ENCODE measurements at places on chromosomes 5 and 9.

DNA sequence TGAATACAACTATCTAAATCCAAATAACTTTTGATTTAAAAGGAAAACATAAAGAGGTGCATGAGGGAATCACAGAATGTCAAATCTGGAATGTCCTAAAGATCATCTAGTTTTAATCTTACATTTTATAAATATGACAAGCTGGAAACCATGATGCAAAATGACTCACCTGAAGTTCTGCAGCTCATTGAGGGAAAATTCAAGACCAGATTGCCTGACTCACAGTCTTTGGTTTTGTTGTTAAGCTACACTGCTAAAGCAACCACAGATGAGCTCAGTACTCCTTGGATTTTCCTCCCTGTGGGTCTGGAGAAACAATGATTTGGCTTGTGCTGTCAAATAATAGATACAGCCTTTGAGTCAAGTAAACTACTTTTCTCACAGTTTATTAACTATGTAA is 19.1 kb upstream of the EDIL3 start:
- no peak for DNase-seq

- no peak for DNase-seq
Measured at GRCh38 chr5:89342106-89342876, 459.3 kb upstream of the MEF2C start.

GRCh38 chr5:156927545-156927944 is 35.5 kb downstream of the TIMD4 start:
- no peak for DNase-seq

GRCh38 chr5:2740051-2740875 is 11.2 kb downstream of the IRX2 start:
- DNase-seq = no peak

- DNase-seq = no peak
Measured at GRCh38 chr5:57111993-57112392, 61.9 kb upstream of the GPBP1 start.

- DNase-seq = no peak
Measured at GRCh38 chr9:91082731-91083130, 279.0 kb downstream of the AUH start.

- DNase-seq = no peak
Measured at GRCh38 chr9:6640268-6641051, 5.1 kb downstream of the GLDC start.

DNA sequence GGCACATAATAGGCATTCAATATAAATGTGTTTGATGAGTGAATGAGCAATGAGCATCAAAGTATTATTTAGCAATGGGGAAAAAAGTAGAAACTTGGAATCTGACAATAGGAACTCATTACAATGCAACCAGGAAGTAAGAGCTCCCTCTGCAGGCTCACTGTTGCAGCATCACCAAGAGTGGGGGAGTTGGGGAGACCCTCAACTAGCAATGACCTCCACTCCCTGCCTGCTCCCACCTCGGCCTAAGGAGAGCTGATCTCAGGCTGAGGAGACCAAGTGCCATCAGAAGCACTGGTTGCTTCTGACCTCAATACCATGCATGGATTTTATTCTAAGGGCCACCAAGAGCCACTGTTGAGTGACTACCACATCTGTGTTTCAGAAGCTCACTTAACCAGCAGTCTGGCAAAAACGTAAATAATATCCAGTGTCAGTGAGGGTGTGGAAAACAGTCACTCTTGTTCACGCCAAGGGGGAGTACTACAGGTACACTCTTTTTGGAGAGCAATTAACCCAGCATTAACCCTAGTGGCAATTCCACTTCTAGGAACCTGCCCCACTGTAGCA is 8.0 kb downstream of the VDAC1 start:
- peak; percentile 63 for DNase-seq

DNA sequence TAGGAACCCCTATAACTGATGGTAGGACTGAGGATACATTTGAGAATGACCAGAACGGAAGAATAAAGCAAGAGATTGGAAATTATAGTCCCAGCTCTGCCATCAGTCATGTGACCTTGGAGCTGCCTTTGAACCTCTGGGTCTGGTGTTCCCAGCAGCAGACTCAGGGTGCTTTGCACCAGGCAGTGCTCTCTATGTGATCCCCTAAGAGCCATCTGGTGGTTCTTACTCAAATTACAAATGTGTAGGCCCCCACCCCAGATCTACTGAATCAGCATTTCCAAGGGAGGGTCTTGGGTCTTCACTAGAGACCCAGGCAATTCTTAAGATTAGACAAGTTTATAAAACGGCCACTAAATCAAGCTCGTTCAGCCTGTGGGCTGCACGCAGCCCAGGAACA is 40.2 kb upstream of the PRDM12 start:
- DNase-seq = no peak

DNA sequence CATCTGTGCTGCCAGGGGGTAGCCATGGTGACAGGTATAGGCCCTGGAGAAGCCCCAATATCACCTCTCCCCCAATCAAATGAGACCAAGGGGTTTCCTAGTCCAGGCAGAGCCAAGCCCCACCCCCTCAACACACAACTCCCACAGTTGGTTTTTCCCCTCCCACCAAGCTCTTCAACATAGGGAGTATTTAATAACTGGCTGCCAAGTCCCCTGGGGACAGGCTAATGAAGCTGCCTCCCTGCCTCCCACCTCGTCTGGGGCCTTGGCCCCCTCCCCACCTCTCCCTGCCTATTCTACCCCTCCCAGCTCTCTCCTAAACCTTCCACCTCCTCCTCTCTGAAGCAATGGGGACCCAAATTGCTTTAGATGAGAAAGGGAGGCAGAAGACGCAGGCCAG is 23.4 kb downstream of the CPLX2 start:
- no peak for DNase-seq

- no peak for DNase-seq
Measured at GRCh38 chr5:130065617-130066016, 161.4 kb downstream of the CHSY3 start.

DNA sequence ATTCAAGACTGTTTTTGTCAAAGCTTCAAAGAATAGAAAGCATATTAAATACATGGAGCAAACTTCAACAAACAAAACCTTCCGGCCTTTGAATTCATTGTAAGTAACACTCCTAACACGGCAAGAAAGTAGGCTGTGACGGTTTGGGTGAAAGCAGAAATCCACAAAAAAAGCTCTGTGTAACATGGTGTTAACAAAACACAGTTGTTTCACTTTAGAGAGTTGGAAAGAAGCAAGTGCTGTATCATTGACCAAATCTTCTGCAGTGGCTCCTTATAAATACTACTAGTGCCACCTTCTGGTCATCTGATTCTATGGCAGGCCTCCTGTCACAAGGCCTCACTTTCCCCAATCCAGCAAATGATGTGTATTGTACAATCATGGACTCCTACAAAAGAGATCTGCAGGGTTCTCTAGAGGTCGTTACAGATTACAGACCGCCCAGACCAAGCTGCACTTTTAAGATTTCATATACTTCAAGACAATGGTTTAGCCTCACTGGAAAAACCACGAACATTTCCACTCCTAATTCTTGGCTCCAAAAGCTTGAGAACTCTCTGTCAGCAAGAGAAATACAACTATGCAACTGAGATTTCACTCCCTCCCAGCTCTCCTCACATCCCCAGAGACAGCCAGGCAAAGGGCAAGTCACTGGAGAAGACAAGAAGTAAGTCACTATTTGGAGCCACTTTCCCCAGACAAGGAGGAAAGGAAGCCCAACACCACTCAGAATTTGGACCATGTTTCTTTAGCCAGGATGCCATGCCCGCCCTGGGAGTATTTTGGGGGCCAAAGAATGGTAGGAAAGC is 196.2 kb downstream of the DTWD2 start:
- DNase-seq = peak; percentile 50

- DNase-seq = peak; percentile 61
Measured at GRCh38 chr5:86463339-86463738, 154.4 kb upstream of the COX7C start.

DNA sequence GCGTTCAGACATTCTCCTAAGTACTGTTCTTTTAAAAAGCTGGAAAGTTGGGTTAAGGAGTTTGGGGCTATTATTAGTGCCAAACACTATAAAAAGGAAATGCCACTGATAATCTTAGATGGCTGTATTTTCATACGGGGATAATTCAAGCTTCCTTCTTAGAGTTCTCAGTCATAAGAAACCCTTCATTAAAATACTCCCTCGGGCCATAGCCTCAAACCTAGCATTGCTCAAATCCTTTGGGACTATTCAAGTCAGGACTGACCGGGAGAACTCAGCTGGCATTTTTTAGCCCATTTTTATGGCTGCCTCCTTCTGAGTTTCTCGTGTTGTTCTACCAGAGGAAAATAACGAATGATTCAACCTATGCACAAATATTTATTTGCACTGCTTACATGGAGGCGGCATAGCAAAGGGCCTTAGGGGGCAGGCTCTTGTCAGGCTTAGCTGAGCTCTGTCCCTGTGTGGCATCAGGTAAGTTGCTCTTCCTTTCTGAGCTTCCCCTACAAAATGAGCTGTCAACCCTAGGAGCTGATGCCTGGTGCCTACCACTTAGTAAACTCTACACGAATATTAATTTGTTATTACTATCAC is 33.5 kb upstream of the ADAM19 start:
- no peak for DNase-seq

- DNase-seq = no peak
Measured at GRCh38 chr5:92371889-92372235, 988.7 kb upstream of the ARRDC3 start.

DNA sequence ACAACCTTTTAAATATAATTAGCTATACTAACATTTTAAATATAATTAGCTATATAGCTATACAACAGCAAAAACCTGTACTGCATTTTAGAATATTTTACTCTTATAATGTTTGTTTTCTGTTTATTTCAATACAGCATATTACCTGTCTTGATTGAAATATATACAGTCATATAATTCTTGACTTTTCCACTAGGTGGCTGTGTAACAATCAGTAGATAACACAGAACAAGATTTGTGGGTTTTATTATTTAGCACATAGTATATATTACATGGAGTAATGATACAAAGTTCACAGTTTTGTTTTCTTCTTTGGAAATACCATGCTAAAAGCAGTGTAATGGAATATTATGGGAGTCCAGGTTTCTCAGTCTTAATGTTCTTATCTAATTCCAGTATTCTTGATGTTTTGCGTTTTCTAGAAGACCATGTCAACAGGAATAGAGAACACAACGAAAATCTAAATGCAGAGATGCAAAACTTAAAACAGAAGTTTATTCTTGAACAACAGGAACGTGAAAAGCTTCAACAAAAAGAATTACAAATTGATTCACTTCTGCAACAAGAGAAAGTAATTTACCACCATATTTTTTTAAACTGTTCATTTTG is 13.3 kb downstream of the HMMR start:
- DNase-seq = no peak

DNA sequence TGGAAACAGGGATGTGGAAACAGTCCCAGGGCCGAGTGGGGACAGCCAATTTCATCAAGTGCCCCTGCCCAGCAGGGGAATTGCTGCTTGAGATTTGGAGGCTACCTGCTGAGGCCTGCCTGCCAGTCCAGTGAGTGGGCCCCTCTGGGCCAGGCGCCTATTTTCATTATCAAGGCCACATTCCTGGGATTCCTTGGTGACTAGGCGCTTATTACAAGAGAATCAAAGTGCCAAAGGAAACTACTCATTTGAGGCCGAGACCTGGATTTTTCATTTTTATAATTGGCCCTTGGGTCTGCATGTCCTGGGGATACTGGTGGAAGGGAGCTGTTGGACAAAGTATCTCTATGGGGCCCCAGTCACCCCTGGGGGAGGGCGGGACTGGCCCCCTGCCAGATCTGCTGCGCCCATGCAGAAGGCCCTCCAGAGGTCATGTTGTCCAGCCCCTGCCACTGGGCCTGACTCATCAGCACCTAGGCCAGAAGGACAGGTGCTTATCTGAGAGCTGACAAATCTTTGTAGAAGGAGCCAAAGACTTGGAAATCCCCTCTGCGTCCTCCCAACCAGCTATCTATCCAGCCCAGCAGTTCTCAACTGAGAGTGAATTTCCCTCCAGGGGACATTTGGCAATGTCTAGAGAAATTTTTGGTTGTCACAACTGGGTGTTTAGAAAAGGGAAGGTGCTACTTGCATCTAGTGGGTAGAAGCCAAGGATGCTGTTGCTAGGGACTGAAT is 45.6 kb downstream of the FOXI1 start:
- peak; percentile 70 for DNase-seq

DNA sequence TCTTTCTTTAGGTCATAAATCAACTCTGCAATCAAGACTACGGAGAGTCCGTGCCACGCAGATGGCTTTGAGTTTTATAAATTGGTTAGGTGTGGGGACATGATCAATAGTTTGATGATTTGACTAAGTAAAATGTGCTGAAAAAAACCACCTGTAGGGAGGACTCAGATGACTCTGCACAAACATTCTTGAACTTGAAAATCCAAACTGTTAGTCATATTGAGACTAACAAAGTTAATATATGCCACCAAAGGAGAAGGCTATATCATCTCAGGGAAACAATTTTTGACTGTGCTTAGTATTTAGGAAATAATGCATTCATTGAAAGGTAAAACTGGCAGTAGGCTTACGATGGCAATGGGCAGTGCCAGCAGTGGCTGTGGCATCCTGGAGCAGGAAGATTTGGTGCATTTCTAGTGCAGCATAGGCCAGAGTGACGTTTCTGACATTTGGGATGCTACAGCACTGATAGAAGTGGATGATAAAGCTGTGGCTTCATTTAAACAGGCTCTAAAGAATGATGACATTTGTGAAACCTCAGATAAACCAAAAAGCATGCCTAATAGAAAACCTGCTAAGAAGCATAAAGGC is 291.1 kb downstream of the MLLT3 start:
- no peak for DNase-seq

DNA sequence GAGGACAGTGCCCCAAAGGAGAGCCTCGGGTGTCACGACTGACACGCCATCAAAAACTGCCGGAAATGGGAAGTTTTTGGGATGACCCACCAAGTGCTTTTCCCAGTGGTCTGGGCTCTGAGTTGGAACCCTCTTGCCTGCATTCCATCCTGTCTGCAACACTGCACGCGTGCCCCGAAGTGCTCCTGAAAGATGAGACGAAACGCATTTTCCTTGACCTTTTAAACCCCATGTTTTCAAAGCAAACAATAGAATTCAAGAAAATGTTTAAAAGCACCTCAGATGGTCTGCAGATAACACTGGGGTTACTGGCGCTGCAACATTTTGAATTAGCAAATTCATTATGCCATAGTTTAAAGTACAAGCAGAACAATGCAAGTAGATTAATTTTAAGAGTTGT is 92.9 kb downstream of the ANKRD18A start:
- no peak for DNase-seq

GRCh38 chr5:134539732-134540131 is 14.3 kb downstream of the JADE2 start:
- peak; percentile 85 for DNase-seq

- DNase-seq = no peak
Measured at GRCh38 chr5:1185629-1186350, 15.6 kb upstream of the SLC6A19 start.

DNA sequence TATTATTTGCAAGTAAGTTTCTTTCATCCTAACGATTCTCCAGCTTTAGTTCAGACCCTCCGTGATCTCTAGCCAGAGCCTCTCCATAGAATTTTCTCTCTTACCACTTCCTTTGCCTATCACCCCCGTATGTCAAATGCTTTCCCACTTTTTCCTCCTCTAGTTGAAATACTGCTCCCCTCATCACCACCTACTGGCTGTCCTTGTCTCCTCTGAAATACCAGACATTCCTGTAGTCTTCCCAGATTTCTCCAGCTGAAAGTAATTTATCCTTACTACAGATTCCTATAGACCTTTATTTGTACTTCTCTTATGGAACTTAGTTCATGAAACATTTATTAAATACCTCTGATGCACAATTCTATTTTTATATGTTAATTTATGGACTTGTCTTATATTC is 36.0 kb upstream of the GLIPR2 start:
- DNase-seq = peak; percentile 46

All from iPS-NIHi11 (cell line).